ENCODE measurements at places on chromosomes 3 and 15. TPM values are rescaled to one million over a fixed set of nuclear protein-coding genes. Genes with fewer than 3 reads are reported as not detected.

DNA sequence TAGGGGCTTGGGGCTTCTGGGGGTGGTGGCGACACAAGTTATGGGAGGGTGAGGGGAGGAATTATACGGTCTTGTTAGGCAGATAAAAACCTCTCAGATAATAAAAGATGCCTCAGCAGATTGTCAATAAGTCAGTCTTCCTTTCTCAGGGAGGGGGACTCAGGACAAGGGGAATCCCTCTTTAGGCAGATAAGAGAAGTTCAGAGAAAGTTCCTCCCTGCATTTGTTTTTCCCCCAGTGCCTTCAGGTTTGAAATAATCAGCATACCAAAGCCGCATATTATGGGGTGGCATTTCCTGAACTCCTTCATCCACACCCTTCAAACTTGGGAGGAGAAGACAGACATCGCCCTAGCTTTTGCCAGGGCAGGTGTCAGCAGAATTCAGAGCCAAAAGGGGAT, 8.5 kb downstream of the PPCDC start:
- no peak for DNase-seq

DNA sequence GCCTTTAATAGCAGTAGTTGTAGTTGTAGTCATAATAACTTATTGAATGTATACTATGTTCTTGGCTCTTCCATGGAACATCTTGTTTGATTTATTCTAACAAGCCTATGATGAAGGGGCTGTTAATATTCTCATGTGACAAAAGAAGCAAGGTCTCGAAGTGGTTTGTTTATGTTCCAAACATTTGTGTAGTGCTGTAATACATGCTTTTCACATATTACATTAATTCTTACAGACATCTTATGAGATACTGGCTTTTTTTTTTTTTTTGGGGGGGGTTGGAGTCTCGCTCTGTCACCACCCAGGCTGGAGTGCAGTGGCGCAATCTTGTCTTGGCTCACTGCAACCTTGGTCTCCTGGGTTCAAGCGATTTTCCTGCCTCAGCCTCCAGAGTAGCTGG, 252.3 kb downstream of the PTPRG start:
- no peak for DNase-seq

DNA sequence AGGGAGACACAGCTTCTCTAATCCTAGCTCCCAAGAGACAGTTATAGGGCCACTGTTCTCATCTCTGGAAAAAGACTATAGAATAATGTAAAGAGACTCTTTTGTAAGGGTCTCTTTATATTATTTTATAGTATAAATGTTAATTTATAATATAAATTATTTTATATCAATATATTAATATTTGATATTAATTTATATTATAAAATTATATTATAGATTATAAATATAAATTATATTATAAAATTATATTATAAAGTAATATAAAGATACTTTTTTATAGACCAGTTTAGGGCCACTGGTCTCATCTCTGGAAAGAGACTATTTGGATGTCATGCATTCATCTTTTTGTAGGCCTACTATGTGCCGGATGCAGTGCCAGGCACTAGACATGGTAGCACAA, 53.9 kb downstream of the SV2B start:
- no peak for DNase-seq

DNA sequence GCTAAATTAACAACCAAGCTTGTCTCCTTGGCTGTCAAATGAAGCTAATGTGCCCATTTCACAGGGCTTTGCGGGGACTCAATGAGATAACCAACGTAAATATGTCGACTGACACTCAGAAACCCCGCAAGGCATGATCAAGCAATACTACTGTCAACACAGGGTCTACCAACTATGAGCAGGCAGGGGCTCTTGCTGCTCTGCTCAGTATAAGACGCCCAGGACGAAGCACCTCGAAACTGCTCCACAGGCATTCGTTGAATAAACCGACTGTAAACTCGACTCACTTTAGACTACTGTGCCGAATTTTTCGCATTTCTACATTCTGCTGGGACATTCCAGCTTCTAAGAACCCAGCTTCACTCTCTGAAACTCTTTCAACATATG, 55.0 kb downstream of the FEZF2 start:
- no peak for DNase-seq

CCK gene
- not detected for total RNA-seq

DNA sequence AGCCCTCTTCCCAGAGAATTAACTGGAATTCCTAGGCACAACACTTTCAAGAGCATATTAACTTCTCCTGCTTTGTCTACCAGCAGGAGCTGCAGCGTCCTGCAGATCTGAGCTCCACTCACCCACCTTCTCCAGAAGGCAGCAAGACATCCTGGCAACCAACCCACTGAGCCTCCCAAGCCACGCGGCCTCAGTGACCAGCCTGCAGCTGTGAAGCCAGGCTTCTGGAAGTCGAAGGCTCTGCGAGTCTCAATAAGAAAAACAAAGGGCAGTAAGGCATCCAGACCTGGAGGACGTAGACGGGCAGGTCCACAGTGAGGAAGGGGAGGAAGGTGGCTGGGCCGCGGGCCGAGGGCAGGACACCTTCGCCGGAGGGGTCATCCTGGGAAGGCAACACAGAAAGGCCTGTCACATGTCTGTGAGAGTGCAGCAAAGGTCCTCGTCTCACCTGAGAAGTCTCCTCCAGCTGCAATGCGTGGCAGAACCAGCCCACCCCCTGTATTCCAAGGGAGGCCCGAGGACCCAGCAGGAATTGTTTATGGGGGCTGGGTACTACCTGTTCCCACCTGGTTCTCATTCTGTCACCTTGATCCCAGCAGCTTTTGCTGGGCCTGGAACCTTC, 36.2 kb downstream of the ZXDC start:
- no peak for DNase-seq

- no peak for DNase-seq
Measured at GRCh38 chr15:90315278-90315982, 36.7 kb upstream of the ZNF774 start.

FYTTD1 gene
- total RNA-seq: 23.1 TPM

GRCh38 chr15:59814409-59814808, 125.3 kb upstream of the BNIP2 start:
- DNase-seq: no peak

DNA sequence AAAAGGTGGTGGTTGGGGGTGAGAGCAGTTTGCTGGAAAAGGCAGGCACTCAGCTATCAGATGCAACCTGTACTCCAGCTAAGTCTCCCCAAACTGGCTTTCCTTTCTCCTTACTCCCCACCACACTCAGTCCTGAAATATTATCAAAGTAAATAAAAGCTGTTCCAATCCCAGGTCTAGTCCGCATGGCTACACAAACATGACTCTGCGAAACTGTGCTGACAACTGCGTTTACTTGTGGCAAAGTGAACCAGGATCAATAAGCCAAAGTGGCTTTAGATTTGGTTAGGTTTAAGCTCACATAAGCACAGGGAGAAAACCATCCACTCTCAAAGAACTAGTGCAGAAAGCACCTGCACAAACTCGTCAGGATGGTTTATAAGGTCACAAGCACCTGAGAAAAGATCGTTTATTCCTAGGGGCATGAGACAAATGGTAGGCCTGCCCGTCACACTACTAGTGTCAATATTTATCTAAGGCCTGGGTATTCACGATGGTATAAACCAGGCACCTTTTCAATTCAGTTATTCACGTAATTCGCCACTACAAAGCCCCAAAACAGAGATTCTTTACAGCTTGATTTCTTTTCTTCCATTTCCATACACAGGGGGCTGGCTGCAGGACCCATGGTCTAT, 25.3 kb downstream of the LRIG1 start:
- no peak for DNase-seq

PRKCD gene
- 3.4 TPM for total RNA-seq

DNA sequence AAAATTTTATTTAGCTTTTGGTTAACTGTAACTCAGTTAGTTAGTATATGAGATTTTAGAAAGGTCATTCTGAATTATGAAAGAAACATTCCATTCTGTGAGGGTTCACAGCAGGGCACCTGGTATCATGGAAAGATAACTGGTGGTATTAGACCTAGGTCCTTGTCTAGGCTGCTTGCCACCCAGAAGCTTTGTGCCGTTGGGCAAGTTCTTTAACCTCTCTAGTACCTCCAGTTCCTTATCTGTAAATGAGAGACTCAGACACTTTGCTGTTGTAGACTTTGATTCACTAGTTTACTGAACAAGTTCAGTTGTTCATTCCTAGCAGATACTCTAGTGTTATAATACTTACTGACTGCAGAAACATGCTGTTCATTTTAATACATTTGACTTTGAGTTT, 25.4 kb downstream of the PDCD6IP start:
- no peak for DNase-seq

FSTL1 gene
- 0.39 TPM for total RNA-seq

DNA sequence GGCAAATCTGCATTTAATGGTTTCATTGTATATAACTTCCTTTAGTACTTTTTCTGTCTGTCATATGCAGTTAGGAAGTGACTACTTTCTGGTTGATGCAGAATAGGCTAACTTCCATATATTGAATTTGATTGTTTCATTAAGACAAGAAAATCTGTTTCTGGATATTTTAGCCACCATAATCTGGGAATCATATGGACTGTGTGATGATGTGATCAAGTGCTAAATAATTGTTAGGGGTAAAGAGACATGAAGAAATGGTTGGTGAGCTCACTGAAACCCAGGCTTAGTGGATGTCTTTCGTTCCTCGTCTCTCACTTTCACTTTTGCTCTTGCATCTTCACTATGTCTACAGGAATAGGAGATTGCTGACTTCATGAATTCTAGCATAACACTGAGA, 3.5 kb upstream of the MNS1 start:
- DNase-seq: no peak

DNA sequence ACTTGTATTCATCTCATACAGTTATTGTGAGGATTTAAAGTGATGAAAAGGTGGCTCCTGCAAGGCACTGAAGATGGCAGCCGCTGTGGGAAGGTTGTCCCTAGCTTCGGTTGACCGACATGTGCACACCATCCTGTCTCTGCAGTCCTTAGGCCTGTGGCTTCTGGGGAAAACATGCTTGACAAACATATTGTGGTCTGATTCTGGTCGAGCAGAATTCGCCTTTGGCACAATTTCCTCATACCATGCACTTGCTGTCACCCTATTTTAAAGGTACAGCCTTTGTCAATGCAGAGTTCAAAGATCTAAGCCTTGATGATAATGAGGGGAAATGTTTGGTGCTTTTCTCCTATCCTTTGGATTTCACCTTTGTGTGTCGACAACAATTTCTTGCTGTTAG, 50.9 kb downstream of the PRICKLE2 start:
- no peak for DNase-seq

GRAMD2A gene
- not detected for total RNA-seq

ANKRD63 gene
- total RNA-seq: not detected

- DNase-seq: no peak
Measured at GRCh38 chr3:143206955-143207337, 87.4 kb downstream of the CHST2 start.

DNA sequence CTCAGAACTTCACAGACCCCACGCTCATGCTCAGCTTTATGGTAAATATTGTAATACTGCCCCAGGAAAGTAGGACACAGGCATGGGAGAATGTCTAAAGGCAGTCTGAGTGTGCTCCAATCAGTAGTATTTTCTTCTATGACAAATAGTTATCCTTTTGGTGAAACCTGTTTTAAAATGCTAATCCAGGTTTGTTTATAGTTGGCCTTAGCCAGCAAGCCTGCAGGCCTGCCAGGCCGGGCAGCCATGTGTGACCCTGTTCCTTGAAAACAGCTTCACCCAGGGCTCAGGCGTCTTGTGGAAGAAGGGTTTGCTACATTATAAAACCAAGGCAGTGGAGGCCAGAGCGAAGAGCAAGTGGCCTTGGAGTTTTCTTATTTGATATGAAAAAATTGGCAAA, 104.7 kb downstream of the SEMA6D start:
- DNase-seq: no peak

GRCh38 chr3:177345049-177345972, 148.0 kb upstream of the TBL1XR1 start:
- peak; percentile 62 for DNase-seq

GRCh38 chr15:48330105-48330785, 984 bp upstream of the DUT start:
- no peak for DNase-seq

GRCh38 chr3:78101384-78101783, 1061.5 kb downstream of the ROBO2 start:
- no peak for DNase-seq

DNASE1L3 gene
- total RNA-seq: not detected

DNA sequence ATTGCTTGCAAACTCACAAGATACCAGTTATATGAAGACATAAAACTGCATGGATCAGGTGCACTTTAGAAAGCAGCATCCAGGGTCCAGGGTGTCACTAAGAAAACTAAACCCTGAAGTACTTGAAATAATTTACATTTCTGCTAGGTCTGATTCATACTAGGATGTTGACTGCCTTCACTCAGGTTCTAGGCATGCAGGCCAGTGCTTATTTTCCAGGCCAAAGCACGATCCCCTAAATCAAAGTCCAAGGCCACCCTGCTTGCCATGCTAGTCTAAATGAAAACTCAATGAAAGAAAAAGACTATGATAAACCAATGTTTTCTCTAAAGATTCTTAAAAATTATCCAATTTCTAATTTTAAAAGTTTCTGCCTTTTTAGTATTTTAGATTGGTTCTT, 49.4 kb downstream of the GREM1 start:
- DNase-seq: no peak

GRCh38 chr3:135460273-135460672, 505.3 kb upstream of the PPP2R3A start:
- no peak for DNase-seq

BBX gene
- 42.9 TPM for total RNA-seq

DPPA2 gene
- not detected for total RNA-seq

DNA sequence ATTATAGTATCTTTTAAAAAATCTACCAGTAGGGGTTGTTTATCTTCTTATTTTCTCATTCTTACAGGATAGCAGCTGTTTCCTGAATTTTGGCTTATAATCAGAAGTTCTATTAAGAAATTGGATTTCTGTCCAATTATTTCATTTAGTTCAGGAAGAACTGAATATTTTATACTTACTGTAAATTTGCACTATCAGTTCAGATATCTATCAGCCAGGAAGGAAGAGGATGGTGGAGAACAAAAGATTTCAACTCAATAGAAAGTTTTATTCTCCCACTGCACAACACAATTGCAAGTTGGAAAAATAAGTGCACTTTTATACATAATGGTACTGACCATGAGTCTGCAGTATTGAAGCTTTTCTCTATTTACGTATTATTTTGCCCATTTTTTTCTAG, 400.9 kb downstream of the PLOD2 start:
- DNase-seq: no peak

DNA sequence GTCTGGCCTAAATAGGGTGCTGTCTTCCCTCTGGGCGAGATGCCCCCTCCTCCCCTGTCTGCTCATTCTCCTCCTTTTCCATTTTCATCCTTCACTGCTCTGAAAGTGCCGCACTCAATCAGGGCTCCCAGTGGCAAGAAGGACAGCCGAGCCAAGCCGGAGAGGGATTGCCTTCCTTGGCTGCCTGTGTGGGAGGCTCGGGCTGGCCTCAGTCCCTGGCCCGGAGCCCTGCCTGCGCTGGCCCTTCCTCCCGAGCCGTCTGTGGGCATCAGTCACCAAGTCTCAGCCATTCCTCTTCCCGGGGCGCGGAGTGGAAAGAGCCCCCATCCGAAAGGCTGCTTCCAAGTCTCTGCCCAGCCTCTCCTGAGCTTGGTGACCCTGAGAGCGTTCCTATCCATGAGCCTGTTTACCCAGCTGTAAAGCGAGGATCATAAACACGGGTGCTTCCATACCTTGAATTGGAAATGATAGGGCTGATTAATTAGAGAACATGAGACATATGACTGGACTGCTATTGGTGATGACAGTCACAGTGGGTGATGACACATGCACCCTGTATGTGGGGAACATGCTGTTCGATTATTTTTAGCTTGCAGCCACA, 59.1 kb upstream of the TLE3 start:
- DNase-seq: no peak

POPDC2 gene
- 0.73 TPM for total RNA-seq

TNFSF10 gene
- total RNA-seq: 32.7 TPM
